Activated T-helper 17 cell treated with anti-CD3 and anti-CD28 coated beads, Interleukin-2, amount 50 U/mL, for 72 hours (primary cell): ENCODE measurements at places on chromosomes 7 and 10.

- ATAC-seq = no peak
Observed at GRCh38 chr10:124903111-124903510, 38.8 kb upstream of the ZRANB1 start.

DNA sequence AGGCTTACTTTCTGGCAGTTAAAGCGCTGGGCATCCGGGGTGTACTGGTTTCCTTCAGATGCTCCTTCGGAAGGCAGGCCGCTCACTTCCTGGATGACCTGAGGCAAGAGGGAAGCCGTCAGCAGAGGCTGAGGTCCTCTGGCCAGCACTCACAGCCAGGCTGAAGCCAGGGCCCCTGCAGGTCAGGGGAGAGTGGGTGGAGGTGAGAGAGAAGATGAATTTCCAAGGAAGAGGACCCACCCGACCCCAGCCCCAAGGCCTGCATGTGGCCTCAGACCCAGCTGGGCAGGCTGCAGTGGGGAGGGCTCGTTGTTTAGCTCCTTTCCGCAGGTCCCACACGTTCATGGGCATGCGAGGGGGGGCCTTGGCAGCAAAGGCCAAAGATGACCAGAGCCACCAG lies 71.3 kb downstream of the VWA2 start:
- ATAC-seq = no peak

GRCh38 chr7:12583176-12583575 lies 12.7 kb downstream of the SCIN start:
- no peak for ATAC-seq

- ATAC-seq = no peak
Observed at GRCh38 chr10:8393531-8393930, 339.0 kb downstream of the GATA3 start.

GRCh38 chr7:50832744-50833143 lies 50.0 kb upstream of the GRB10 start:
- ATAC-seq = peak; percentile 92

DNA sequence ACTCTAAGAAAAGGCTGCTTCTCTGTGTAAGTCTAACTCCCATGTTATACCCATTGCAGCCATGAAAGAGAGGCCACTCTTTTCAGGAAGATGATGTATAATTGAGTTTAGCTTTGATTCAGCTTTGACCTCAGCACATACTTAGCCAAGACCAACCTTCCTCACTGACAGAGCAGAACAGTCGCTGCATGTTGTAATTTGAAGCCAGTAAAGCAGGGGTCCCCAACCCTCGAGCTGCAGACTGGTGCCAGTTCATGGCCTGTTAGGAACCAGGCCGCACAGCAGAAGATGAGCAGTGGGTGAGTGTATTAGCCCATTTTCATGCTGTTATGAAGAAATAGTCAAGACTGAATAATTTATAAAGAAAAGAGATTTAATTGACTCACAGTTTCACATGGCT lies 223.9 kb downstream of the GPR158 start:
- no peak for ATAC-seq

- no peak for ATAC-seq
Observed at GRCh38 chr7:127514499-127514898, 70.9 kb downstream of the GCC1 start.

- ATAC-seq = no peak
Observed at GRCh38 chr10:131657318-131657984, 243.4 kb upstream of the PPP2R2D start.

GRCh38 chr7:131105294-131105798 lies 222.3 kb upstream of the MKLN1 start:
- no peak for ATAC-seq

GRCh38 chr10:44132361-44133289 lies 252.3 kb downstream of the CXCL12 start:
- ATAC-seq = no peak

GRCh38 chr10:85593226-85593772 lies 773.3 kb downstream of the GRID1 start:
- ATAC-seq = no peak

GRCh38 chr7:67990716-67991115 lies 994.1 kb downstream of the TYW1 start:
- ATAC-seq = no peak

- ATAC-seq = peak; percentile 79
Observed at GRCh38 chr7:3094701-3095445, 51.2 kb upstream of the CARD11 start.

DNA sequence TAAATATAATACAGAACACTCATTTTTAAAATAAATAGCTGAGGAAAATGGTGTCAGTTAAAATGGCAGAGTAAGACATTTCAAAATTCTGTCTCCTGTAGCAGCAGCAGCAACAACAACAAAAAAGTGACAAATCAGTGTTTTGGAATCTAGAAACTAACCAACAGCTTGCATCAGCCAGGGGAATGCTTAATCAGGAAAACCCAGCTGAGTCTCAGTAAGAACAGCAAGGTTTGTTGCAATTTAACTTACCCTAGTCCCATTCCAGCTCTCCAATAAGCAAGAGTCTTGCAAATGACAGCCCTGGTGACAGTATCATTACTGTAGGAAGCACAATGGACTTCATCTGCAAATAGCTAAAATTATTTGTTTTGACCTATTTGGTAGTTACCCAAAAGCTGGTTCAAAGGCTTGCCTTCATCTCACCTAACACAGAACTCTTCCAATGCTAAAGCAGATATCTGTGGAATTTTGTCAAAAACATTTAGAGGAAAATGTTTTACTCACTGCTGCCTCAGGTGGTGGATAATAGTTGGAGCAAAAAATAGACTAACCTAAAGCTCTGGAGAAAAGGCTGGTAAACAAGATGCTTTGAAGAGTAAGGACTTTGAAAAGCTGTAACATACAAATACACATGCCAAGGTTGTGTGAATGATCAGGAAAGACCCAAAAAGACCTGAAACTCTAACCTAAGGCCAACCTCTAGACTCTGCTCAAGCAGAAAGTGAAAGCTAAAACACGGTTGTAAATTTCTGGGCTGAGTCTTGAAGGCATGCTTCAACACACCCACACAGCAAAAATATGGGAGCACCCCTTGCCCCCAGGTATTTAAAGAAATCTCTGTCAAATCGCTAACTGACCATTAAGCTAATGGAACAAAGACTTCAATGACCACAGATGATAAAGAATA lies 9.9 kb upstream of the ARHGAP22 start:
- no peak for ATAC-seq

DNA sequence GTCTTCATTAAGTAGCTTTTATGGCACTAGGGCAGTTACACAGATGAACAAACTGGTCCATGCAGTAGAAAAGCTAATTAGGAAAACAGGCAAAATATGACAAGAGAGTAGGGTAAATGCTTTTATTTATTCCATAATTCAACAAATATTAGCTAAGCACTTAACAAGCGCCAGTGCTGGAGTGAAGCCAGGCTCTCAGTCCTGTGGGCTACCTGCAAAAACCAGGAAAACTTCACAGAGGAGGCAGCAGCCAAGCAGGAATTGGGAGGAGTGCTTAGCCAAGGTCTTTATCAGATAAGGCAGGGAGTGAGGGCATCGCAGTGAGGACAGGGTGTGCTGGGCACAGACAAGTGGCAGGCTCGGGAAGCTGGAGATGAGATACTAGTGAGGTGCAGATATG lies 4.9 kb upstream of the KAT6B start:
- ATAC-seq = no peak

DNA sequence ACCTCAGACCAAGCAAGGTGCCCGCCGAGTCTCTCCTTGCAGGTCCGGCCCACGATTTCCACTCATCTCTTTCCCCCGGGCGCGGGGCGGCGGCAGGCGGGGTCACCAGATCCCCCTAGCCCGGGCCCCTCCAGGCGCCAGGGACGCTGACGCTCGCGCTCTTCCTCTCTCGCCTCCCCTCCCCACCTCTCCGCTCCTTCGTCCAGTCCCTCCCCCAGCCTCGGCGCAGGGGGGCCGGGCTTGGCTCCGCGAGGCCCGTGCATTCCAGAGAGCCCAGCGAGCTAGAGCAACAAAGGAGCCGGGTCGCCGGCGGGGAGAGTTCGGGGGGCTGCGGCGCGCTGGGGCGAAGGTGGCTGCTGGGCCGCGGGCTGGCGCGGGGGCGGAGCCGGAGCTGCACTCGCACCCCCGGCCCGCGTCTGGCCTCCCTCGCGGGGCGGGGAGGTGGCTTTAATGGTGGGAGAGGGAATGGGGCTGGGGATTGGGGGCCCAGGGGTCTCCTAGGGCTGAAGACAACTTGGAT lies at the start of gene SMO:
Gene SMO (plus strand): TSS at position 262 of the 520 bp plus-strand sequence. CDS start 519 bp downstream, outside the sequence.
- ATAC-seq = peak; percentile 29

GRCh38 chr10:103804871-103805270 lies 50.5 kb downstream of the SH3PXD2A start:
- ATAC-seq = no peak

GRCh38 chr7:155222061-155222460 lies 75.6 kb upstream of the INSIG1 start:
- no peak for ATAC-seq

DNA sequence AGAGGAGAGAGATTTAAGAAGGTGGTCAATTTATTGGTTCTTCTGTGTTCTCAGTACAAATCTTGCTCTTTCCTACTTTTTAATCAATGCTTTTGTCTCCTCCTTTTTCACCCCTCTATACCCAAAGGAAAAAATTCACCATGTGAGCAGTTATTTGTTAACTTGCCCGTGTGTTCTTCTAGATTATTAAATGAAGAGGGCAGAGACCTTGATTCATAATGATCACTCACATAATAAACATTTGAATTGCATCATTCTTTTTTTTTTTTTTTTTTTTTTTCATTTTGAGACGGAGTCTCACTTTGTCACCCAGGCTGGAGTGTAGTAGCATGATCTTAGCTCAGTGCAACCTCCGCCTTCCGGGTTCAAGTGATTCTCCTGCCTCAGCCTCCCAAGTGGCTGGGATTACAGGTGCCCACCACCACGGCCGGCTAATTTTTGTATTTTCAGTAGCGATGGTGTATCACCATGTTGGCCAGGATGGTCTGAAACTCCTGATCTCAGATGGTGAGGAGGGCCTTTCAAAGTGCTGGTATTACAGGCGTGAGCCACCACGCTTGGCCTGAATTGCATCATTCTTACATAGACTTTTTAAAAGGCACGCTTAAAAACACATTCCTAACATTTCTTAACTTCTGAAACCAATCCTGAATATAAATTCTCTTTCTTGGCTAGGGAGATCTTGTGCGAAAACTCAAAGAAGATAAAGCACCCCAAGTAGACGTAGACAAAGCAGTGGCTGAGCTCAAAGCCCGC lies 3.6 kb downstream of the GARS1 start:
- no peak for ATAC-seq

DNA sequence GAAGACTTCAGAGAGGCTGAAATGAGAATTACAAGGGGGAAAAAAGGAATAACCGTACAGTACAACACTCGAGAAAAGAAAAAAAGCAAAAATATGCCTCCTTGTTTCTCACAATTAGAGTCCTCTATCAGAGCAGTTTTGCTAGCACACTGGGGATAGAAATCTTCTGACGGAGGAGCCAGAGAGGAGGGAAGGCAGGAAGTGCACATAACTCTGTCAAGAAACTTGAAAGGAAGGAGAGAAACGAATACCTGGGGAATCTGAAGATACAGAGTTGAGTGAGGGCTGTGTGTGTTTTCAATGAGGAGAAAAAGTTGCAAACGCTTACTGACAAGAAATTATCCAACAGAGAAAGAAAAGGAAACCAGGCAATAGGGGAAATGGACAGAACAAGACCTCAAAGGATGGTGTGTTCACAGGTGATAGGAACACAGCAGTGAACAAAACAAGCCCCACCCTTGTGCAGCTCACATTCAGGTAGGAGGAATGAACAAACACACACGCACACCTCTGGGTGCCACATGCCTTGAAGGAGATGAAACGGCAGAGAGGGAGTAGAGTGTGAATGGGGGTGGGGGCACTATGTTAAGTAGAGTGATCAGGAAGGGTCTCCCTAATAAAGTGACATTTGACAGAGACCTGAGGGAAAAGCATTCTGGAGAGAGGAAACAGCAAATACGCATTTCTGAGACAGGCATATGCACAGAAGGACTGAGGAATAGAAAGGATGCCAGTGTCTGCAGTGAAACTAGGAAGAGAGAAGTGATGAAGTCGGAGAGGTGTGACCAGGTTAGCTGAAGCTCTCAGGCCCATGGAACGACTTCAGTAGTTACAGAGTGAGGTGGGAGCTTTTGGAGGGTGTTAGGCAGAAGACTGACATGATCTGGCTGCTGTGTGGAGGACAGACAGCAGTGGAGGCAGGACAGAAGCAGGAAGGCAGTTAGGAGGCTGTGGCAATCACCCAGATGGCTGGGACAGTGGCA lies 46.7 kb upstream of the SPOCK2 start:
- ATAC-seq = peak; percentile 8

DNA sequence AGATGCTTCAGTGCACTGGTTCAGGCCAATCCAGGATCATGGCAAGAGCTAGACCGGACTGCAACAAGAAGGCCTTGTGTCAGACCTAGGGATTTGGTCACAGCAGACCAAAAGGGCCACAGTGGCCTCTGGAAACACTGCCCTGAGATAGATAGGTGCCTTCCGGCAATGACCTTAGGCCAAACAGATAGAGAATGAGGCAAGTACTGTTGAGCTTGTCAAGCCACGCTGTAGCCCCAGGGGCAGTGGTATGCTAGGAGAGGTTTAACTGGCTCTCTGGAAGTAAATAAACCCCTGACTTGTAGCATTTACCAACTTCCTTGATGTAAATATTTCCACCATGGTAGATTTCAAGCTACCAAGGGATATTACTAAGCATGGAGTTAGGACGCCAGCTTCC lies 197.5 kb downstream of the GRID1 start:
- ATAC-seq = no peak

DNA sequence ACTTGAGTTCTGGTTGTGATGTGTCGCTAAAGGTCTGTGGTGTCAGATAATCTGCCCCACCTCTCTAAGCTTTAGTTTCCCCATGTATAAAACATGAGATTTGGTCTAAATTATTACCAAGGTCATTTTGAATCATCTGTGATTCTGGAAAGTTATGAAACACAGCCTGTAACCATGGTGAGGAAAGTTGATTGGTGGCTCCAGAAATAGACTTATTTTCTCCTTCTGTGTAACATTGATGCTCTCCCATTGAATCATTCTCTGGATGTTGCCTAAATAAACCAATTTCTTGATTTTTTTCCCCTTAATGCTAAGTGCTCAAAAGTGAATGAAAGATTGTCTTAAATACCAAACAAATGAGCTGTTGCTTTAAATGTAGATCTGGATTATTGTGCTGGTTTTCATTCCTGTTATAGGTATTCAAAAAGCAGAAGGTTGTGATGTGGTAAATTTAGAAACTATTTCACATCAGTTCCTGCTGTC lies 30.0 kb upstream of the PCGF5 start:
- peak; percentile 15 for ATAC-seq

DNA sequence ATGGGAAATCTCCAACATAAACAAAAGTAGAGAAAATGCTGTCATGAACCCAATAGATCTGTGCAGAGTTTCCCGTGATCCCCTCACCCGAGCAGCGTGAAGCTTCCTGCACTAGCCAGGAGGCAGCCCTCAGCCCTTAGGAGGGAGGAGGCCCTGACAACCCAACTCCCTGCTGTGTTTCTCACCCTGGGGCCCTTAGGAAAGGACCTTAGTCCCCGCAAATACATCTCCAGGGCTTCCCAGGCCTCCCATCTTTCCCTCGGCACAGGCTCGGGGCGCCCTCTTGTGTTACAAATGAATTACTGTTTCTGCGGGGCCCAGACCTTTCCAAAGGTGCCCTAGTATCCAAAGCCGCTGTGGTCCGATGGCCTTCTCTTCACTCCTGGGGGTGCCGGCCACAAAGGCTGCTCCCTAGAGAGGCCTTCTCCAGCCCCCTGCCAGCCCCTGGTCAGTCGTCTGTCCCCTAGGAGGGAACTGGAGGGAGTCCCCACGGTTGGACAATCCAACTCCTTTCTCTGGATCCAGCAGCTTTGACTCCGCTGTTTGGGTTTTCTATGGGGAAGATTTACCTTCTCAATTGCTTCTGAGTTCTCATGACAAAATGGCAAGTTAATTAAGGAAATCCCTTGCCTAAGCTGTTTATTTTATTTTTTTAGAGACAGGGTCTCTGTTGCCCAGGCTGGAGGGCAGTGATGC lies 49.9 kb upstream of the SH2B2 start:
- peak; percentile 65 for ATAC-seq
